ENCODE measurements at places on chromosomes 1 and 21. TPM values are rescaled to one million over a fixed set of nuclear protein-coding genes. Genes with fewer than 3 reads are reported as not detected.

The FCER1G gene
- polyA plus RNA-seq, result 18.2 TPM

The MRPS15 gene
- 60.9 TPM for polyA plus RNA-seq

The FAM72D gene
- polyA plus RNA-seq, result 1.7 TPM

- DNase-seq, result no peak
These were observed 119.1 kb upstream of the RUNX3 start for GRCh38 chr1:25049190-25049589.

The PHC2 gene
- polyA plus RNA-seq, result 85.9 TPM

GRCh38 chr1:111818081-111818480 is 62.4 kb downstream of the DDX20 start:
- DNase-seq, result no peak

The PEAR1 gene
- polyA plus RNA-seq, result 34.1 TPM

DNA sequence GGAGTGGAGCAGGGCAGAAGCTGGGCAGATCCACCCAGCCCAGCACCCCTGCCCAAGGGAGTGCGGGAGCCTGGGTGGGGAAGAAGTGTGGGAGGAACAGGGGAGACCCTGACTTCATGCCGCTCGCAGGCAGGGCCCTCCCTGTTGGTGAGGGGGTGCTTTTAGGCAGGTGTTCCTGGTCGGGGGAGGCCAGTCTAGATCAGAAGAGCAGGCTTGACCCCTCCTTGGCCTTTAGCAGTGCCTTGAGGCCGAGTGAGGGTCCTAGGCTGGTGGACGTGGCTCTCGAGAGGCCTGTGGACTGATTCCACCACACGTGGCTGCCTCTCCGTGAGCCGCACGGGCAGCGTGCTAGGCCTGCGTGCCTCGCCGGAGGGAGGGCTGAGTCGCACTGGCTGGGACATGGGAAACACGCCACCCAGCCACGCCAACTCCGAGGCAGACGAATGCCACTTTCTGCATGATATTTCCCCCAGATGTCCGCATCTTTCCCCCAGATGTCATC is 19.4 kb upstream of the COL18A1 start:
- no peak for DNase-seq

Data from right lung (tissue), 10 donors.